Gastrocnemius medialis (tissue), 4 donors: ENCODE measurements at places on chromosomes 12 and 14.

- no peaks in the 10 kb centered on the region for H3K36me3 ChIP-seq
- peaks cover 17% of the 10 kb centered on the region for H3K4me1 ChIP-seq
- no peaks in the 10 kb centered on the region for H3K27me3 ChIP-seq
- H3K4me3 ChIP-seq, result no peak overlapping the region
Measured at GRCh38 chr14:50263321-50263720, 31.9 kb upstream of the SOS2 start.

GRCh38 chr14:49051328-49052060, 534.7 kb downstream of the RPS29 start:
- no peaks in the 10 kb centered on the region for H3K36me3 ChIP-seq
- H3K27me3 ChIP-seq, result no peaks in the 10 kb centered on the region
- no peak overlapping the region for H3K27ac ChIP-seq
- H3K4me3 ChIP-seq, result no peak overlapping the region

DNA sequence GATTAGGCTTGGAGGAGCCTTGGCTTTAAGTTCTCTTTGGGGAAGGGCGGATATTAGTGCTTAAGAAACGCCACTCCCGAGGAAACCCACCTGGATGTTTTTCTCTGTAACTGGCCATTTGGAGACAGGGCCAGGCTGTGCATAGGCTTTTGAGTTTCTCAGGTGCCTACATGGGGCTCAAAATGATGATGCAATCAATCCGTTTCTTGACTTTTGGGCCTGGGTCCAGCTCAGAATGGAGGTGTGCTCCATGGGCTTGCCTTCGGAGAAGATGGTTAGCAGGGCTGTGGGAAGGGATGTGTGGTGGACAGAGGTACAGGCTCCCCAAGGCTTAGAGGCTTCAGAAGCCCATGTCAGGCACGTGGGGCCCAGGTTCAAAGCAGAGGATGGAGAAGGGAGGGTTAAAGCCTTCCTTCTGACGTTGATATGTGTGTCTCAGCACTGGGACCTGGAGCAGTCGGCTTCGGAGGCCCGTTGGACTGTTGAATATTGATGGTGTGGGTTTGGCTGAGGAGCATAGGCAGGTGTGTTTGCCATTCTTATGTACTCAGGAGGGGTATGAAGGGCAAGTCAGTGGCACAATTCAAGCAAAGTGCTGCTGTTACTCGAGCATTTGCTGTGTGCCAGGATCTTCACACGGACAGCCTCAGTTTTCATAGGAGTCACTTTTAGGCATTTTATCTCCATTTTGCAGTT, 82.8 kb downstream of the SLC25A47 start:
- no peaks in the 10 kb centered on the region for H3K4me1 ChIP-seq
- no peaks in the 10 kb centered on the region for H3K27me3 ChIP-seq
- H3K4me3 ChIP-seq, result no peak overlapping the region
- H3K27ac ChIP-seq, result no peak overlapping the region
- H3K36me3 ChIP-seq, result no peaks in the 10 kb centered on the region

DNA sequence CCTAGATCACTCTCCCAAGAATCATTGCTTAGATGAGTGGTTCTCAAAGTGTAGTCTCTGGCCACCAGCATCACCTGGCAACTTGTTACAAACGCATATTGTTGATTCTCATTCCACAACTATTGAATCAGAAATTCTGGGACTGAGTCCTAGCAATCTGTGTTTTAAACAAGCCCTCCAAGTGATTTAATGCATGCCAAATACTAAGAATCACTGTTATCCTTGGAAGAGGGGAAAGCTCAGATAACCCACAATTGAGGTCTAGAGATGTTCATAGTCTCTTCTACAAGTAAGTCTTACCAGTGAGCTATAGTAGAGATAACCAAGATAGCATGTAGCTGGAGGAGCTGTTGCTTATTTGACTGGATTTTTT, 666.6 kb downstream of the DIO2 start:
- H3K27me3 ChIP-seq, result no peaks in the 10 kb centered on the region
- no peaks in the 10 kb centered on the region for H3K36me3 ChIP-seq
- H3K27ac ChIP-seq, result no peak overlapping the region

GRCh38 chr14:63928744-63929174, 76.0 kb downstream of the SYNE2 start:
- no peak for DNase-seq
- H3K4me1 ChIP-seq, result peaks cover 1% of the 10 kb centered on the region
- H3K27ac ChIP-seq, result no peak overlapping the region
- H3K4me3 ChIP-seq, result no peak overlapping the region

GRCh38 chr14:96660667-96661066, 136.5 kb upstream of the VRK1 start:
- no peak overlapping the region for H3K27ac ChIP-seq
- no peaks in the 10 kb centered on the region for H3K27me3 ChIP-seq
- no peaks in the 10 kb centered on the region for H3K4me1 ChIP-seq
- no peak overlapping the region for H3K4me3 ChIP-seq

- no peak for DNase-seq
- H3K36me3 ChIP-seq, result no peaks in the 10 kb centered on the region
- no peak overlapping the region for H3K27ac ChIP-seq
Measured at GRCh38 chr14:41393512-41393911, 213.2 kb upstream of the LRFN5 start.

DNA sequence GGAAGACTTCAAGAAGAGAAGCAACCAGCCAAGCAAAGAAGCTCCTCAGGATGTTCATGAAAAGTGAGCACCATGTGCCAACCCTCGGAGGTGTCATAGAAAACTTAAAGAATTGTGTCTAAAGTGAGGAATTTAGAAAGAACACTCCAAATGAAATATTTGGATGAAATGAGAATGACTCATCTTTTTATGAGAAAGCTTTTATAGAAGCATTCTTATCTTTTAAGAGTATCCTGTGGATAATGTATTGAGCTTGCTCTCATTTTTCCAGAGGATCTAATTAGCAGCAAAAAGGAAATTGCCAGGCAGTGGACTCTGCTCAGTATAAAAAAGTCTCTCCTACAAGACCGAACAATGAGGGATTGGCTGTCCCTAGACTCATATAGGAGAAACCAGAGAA, 454.9 kb downstream of the LRIG3 start:
- no peaks in the 10 kb centered on the region for H3K36me3 ChIP-seq
- H3K27me3 ChIP-seq, result no peaks in the 10 kb centered on the region
- no peak for DNase-seq
- no peak overlapping the region for H3K4me3 ChIP-seq

DNA sequence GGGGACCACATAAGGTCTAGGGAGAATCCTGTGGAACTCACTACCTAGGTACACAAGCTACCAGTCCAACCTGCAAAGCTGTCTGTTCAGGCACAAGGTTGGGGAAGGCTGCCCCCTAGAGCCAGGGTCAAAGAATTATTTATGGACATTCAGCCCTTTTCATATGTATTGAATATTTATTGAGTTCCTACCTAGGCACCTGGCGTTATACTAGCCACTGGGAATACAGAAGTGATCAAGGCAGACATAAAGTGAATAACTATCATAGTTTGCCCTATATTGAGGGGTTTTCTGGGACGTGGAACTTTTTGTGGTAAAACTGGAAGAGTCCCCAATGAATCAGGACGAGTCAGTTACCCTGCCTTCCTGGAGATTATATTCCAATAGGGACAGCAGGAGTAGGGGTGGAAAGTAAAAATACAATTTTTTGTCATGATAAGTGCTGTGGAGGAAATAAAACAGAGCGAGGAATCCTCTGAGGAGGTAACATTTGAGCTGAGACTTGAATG, 5.8 kb upstream of the SLC48A1 start:
- H3K4me1 ChIP-seq, result no peaks in the 10 kb centered on the region
- H3K4me3 ChIP-seq, result no peak overlapping the region
- H3K27ac ChIP-seq, result no peak overlapping the region
- no peaks in the 10 kb centered on the region for H3K36me3 ChIP-seq
- DNase-seq, result no peak

DNA sequence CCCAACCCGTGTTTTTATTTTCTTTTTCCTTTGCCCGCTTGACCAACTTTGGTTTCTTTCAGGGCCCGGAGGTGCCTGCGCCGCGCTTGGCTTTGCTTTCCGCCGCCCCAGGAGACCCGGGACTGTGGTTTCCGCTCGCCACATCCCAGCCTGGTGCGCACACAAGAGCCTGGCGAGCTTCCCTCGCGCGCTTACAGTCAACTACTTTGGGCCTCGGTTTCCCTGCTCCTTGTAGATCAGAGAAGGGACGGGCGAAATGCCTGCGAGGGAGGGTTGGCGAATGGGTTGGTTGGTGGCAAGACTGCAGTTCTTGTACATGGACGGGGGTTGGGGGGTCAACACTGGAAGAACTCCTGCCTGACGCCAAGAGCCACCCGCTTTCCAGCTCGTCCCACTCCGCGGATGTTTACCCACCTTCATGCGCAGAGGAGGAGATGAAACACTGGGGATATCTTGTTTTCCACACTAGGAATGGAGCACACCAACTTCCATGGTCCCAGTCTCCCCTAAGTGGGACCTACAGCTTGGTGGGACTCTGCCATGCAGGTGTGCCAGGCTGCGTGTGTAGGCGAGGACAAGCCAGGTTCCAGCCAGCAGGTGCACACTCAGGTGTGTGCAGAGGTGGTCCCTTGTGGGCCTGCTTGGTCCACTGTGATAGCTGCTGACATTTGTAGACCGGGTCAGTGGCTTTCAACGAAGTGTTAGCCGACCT, 16.6 kb upstream of the TBX3 start:
- peaks cover 79% of the 10 kb centered on the region for H3K27me3 ChIP-seq
- H3K36me3 ChIP-seq, result no peaks in the 10 kb centered on the region
- DNase-seq, result no peak
- H3K4me3 ChIP-seq, result no peak overlapping the region
- peaks cover 3% of the 10 kb centered on the region for H3K4me1 ChIP-seq

GRCh38 chr14:20278414-20278813, 27.3 kb downstream of the TTC5 start:
- no peak for DNase-seq
- H3K4me1 ChIP-seq, result no peaks in the 10 kb centered on the region
- H3K36me3 ChIP-seq, result no peaks in the 10 kb centered on the region
- H3K27ac ChIP-seq, result no peak overlapping the region

DNA sequence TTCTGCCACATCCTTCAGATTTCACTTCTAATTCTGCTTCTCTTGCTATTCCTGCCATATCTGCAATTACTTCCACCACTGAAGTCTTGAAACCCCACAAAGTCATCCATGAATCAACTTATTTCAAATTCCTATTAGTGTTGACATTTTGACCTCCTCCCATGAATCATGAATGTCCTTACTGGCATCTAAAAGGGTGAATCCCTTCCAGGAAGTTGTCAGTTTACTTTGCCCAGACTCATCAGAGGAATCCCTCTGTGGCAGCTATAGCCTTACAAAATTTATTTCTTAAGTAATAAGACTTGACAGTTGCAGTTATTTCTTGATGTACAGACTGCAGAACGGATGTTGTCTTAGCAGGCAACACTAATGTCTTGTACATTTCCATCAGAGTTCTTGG, 162.9 kb downstream of the PCNX1 start:
- DNase-seq, result no peak
- H3K4me1 ChIP-seq, result no peaks in the 10 kb centered on the region
- H3K4me3 ChIP-seq, result no peak overlapping the region
- no peaks in the 10 kb centered on the region for H3K27me3 ChIP-seq
- H3K27ac ChIP-seq, result no peak overlapping the region
- peaks cover 39% of the 10 kb centered on the region for H3K36me3 ChIP-seq

GRCh38 chr12:92608151-92609091, 94.4 kb upstream of the PLEKHG7 start:
- no peak overlapping the region for H3K27ac ChIP-seq
- DNase-seq, result no peak
- H3K27me3 ChIP-seq, result no peaks in the 10 kb centered on the region
- no peak overlapping the region for H3K4me3 ChIP-seq

DNA sequence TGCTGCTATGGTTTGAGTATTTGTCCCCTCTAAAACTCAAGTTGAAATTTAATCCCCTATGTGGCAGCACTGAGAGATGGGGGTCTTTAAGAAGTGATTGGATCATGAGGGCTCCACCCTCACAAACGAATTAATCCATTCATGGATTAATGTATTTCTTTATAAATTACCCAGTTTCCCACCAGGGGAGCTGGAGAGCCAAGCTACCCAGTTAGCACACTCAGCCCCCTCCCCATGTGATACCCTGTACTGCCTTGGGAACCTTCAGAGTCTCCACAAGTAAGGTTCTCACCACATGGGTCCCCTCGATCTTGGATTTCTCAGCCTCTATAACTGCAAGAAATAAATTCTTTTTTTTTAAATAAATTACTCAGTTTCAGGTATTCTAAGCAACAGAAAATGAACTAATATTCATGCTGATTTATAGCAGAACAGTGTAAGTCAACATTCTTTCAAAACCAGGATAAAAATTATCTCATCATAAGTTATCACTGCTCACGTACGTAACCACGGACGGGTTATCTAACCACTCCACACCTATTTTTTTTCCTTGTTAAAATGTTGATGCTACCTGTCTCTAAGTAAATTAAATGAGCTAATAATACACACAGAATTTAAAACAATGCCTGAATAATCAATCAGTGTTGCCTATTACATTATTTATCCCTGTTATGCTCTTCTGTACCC, 3.6 kb downstream of the NAP1L1 start:
- H3K4me3 ChIP-seq, result no peak overlapping the region
- peaks cover 32% of the 10 kb centered on the region for H3K4me1 ChIP-seq
- H3K27ac ChIP-seq, result no peak overlapping the region
- DNase-seq, result no peak
- H3K36me3 ChIP-seq, result peaks cover 22% of the 10 kb centered on the region
- no peaks in the 10 kb centered on the region for H3K27me3 ChIP-seq

DNA sequence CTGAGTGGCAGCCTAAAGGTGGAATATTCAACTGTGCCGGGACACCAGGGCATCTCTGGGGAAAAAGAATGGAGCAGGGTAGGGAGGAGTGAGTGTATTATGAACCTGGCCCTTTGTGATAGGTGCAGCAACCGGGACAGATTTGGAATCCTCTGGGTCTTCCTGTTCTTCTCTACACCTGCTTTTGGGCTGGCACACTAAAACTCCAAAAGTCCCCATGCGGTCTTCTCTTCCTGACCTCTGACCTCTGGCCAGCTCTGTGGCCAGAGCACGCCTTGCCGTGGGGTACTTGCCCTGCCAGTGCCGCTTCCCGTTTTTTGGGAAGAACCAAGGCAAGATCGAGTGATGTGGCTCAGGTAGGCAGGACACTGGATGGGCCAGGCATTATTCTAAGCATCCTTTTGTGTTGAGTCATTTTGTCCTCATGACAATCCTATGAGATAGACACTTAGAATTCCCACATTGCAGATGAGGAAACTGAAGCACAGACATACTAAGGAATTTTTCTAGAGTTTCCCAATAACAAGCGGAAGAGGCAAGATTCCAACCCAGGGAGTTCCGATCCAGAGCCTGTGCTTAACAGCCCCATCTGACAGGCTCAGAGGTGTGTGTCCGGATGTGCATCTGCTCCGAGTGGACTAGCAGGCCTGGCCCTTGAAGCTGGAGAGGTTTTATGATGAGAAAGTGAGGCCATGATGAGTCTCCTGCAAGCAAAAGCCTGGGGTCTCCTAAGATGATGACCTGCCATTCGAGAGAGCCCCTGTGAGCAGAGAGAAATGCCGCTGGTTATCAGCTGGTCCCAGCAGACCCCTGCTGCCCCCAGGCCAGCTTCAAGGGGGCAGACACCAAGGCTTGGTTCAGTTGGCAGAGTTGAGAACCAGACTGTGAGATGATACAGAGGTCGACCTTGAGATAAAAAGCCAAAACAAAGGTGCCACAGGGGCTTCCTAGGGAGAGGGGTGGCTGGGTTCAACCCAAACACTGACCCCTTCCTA, 67.9 kb upstream of the ESRRB start:
- no peaks in the 10 kb centered on the region for H3K36me3 ChIP-seq
- DNase-seq, result no peak
- H3K27me3 ChIP-seq, result no peaks in the 10 kb centered on the region
- no peak overlapping the region for H3K27ac ChIP-seq
- no peak overlapping the region for H3K4me3 ChIP-seq

- H3K4me1 ChIP-seq, result no peaks in the 10 kb centered on the region
- no peaks in the 10 kb centered on the region for H3K36me3 ChIP-seq
- H3K27ac ChIP-seq, result no peak overlapping the region
Measured at GRCh38 chr12:90851800-90852718, 102.9 kb downstream of the CCER1 start.

- no peak overlapping the region for H3K4me3 ChIP-seq
- H3K4me1 ChIP-seq, result peaks cover 18% of the 10 kb centered on the region
- no peaks in the 10 kb centered on the region for H3K27me3 ChIP-seq
Measured at GRCh38 chr14:89503431-89503996, 86.5 kb upstream of the FOXN3 start.
